ENCODE measurements at places on chromosomes 2 and 18. TPM values are rescaled to one million over a fixed set of nuclear protein-coding genes. Genes with fewer than 3 reads are reported as not detected.

CLEC4F gene
- 0.58 TPM for total RNA-seq

GRP gene
- 40.8 TPM for total RNA-seq

VIT gene
- 0.94 TPM for total RNA-seq

OLA1 gene
- 71.4 TPM for total RNA-seq

SRD5A2 gene
- 5.3 TPM for total RNA-seq

SKA1 gene
- total RNA-seq = 0.49 TPM

MYCN gene
- total RNA-seq = 0.49 TPM

EVX2 gene
- total RNA-seq = not detected

NPPC gene
- 0.94 TPM for total RNA-seq

ABCB11 gene
- total RNA-seq = 0.15 TPM

NDC80 gene
- 3.9 TPM for total RNA-seq

DNA sequence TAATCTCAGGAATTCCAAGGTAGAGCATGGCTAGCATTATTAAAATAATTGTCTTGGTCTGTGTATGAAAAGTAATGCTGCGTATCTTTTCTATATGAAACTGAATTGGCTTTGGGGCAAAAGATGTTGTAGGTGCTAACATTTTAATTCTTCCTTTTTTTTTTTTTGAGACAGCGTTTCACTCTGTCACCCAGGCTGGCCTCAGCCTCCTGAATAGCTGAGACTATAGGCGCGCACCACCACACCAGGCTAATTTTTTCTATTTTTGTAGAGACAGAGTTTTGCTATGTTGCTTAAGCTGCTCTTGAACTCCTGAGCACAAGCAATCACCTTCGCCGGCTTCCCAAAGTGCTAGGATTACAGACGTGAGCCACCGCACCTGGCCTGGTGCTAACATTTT lies 172.6 kb upstream of the STON1 start:
- no peaks in the 10 kb centered on the region for H3K27me3 ChIP-seq
- no peak overlapping the region for H3K4me3 ChIP-seq
- peaks cover 2% of the 10 kb centered on the region for H3K4me1 ChIP-seq
- no peak overlapping the region for H3K27ac ChIP-seq
- no peak for DNase-seq
- H3K36me3 ChIP-seq = no peaks in the 10 kb centered on the region

GRCh38 chr2:195819276-195819675 lies 162.2 kb downstream of the SLC39A10 start:
- no peaks in the 10 kb centered on the region for H3K27me3 ChIP-seq
- no peak overlapping the region for H3K4me3 ChIP-seq
- no peaks in the 10 kb centered on the region for H3K36me3 ChIP-seq
- no peak for DNase-seq

DNA sequence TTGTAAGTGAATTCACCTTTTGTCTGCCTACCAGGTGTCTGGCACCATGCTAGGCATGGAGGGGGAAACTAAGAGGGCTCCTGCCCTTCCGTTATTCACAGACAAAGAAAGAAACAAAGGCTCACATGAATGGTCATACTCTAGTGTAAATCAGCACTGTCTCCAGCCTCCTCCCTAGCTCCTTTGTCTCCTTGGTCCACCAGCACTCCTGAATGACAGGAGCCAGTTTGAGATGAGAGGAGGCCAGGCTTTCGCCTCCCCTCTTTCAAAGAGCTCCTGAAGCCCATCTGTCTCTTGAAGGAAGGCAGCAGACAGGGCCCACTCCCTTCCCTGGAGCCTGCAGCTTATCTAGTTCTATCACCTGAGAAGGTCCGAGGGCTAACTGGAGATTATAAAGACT lies 18.7 kb downstream of the SATB2 start:
- DNase-seq = no peak
- no peak overlapping the region for H3K4me3 ChIP-seq
- no peaks in the 10 kb centered on the region for H3K27me3 ChIP-seq
- H3K36me3 ChIP-seq = no peaks in the 10 kb centered on the region
- no peaks in the 10 kb centered on the region for H3K4me1 ChIP-seq
- H3K27ac ChIP-seq = no peak overlapping the region

- H3K27me3 ChIP-seq = no peaks in the 10 kb centered on the region
- no peak for DNase-seq
- no peaks in the 10 kb centered on the region for H3K36me3 ChIP-seq
Observed at GRCh38 chr2:187576906-187577305, 22.7 kb upstream of the TFPI start.

DNA sequence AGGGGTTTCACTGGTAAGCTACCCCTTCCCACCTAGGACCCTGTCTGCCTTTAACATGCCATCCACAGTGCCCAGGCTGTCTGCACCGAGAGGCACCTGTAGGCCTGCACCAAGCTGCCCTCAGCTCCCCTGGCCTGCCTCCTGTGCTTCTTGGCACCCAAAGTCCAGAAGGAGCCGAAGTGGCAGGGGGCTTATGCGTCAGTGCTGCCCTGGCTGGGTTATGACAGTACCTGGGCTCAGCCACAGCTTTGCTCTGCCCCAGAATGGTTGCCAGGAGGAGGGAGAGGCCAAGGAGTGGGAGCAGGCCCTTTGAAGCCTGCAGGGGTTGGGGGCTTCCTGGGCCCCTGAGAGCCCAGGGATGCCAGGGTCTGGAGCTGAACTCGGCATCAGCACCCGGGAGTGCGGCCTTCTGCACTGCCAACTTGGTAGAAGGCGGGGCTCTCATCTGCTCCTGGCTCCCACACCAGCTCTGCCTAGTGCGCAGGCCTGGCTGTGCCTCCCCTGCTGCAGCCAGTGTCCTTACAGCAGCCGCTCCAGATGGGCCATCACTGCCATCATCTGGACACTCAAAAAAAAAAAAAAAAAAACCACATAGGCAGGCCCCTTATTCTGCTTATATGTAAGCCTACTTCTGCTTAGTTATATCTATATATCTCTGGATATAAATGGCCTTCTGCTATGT lies 155.4 kb downstream of the THSD7B start:
- H3K36me3 ChIP-seq = no peaks in the 10 kb centered on the region
- no peak overlapping the region for H3K27ac ChIP-seq
- H3K4me1 ChIP-seq = no peaks in the 10 kb centered on the region
- no peaks in the 10 kb centered on the region for H3K27me3 ChIP-seq

DNA sequence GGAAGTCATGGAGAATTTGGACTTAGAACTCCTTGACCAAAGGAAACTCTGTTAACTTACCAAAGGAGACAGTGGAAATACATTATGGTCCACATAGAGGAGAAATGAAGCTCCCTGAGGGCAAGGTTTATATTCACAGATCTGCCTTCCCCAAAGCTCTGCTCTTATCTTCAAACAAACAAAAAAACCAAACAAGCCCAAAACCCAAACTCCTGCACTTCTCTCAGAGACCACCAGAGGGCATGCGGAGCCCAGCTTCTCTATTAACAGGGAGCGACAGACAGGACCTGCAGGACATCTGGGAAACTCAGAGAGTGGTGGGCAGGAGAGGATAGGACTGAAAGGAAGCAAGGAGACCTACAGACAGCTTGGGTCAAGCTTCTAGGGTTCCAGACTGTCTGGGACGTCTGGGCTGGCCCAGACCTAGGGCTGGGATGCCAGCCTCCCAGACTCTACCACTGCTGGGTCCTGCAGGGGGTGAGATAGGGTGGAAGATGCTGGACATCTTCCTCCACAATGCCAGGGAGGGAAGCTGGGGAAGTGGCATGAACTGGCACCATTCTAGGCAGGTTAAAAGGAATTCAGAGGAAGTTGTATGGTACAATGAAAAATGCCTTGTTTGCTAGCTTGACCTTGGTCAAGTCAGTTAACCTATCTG lies 4.0 kb upstream of the WNT10A start:
- no peak overlapping the region for H3K27ac ChIP-seq
- H3K4me3 ChIP-seq = no peak overlapping the region
- DNase-seq = peak; percentile 83
- peaks cover 67% of the 10 kb centered on the region for H3K27me3 ChIP-seq

GRCh38 chr2:137000811-137001210 lies 235.5 kb downstream of the THSD7B start:
- peak; percentile 8 for DNase-seq
- H3K27ac ChIP-seq = no peak overlapping the region
- no peaks in the 10 kb centered on the region for H3K36me3 ChIP-seq
- H3K4me1 ChIP-seq = no peaks in the 10 kb centered on the region

GRCh38 chr2:237616734-237617586 lies 10.4 kb upstream of the LRRFIP1 start:
- peak overlapping the region; percentile 87 for H3K27ac ChIP-seq
- H3K4me3 ChIP-seq = no peak overlapping the region

DNA sequence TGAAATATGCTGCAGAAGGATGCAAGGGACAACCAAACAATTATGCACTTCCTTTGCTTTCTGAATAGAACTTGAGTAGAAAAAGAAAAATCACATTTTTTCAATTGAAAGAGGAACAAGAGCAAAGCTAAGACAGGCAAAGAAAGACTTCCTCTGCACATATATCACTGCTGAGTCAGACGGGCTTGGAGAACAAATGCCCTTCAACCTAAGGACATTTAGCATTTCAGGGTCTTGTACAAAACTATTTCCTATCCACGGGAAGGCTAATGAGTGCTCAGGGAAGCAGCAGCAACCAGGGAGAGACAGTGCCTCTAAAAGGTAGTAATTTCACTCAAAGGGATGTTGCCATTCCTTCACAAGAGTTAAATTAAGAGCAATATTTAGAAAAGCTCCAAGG lies 570.0 kb upstream of the GCFC2 start:
- H3K4me3 ChIP-seq = no peak overlapping the region
- no peak overlapping the region for H3K27ac ChIP-seq
- H3K4me1 ChIP-seq = no peaks in the 10 kb centered on the region
- H3K27me3 ChIP-seq = no peaks in the 10 kb centered on the region

GRCh38 chr18:24014986-24015638 lies 558 bp downstream of the TTC39C start:
- no peaks in the 10 kb centered on the region for H3K4me1 ChIP-seq
- DNase-seq = peak; percentile 70
- H3K4me3 ChIP-seq = peak overlapping the region; percentile 75
- no peaks in the 10 kb centered on the region for H3K36me3 ChIP-seq
- peak overlapping the region; percentile 35 for H3K27ac ChIP-seq

DNA sequence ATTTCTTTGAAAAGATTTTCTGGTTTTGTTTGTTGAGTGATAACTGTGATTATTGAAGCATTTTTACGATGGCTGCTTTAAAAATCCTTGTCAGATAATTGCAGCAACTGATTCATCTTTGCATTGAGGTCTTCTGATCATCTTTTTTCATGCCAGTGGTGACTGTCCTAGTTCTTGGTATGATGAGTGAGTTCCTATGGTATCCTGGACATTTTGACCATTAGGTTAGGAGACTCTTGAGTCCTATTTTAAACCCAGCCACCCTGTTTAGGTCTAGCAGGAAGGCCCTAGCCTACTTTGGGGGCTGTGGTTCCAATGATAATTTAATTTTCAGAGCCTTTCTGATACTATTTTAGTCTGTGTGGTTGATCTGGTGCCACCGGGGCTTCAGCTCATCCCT lies 72.7 kb upstream of the REV1 start:
- no peaks in the 10 kb centered on the region for H3K4me1 ChIP-seq
- H3K36me3 ChIP-seq = peaks cover 6% of the 10 kb centered on the region
- H3K27ac ChIP-seq = no peak overlapping the region
- H3K4me3 ChIP-seq = no peak overlapping the region
- no peak for DNase-seq
- H3K27me3 ChIP-seq = no peaks in the 10 kb centered on the region

DNA sequence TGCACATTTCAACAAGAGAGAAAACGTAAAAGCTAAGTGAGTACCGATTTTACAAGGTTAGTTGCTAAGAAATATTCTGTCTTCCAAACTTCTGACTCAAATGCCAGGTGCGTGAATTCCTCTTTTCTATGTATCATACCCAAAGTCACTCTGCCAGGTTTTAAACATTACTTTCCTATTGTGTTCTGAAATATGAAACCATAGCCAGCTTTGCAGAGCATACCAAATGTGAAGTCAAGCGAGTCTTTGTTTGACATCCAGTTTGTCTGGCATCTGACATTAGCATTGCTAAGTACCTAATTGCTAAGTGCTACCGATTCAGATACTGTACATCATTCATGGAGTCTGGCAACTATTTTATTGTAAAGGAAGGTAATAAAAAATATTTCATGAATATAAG lies 321.9 kb upstream of the GALNT5 start:
- H3K4me3 ChIP-seq = no peak overlapping the region
- H3K27me3 ChIP-seq = no peaks in the 10 kb centered on the region
- no peaks in the 10 kb centered on the region for H3K36me3 ChIP-seq
- DNase-seq = peak; percentile 4

- no peaks in the 10 kb centered on the region for H3K36me3 ChIP-seq
- DNase-seq = no peak
- no peak overlapping the region for H3K4me3 ChIP-seq
- no peaks in the 10 kb centered on the region for H3K27me3 ChIP-seq
- no peak overlapping the region for H3K27ac ChIP-seq
Observed at GRCh38 chr2:217125014-217125413, 265.1 kb upstream of the TNP1 start.

DNA sequence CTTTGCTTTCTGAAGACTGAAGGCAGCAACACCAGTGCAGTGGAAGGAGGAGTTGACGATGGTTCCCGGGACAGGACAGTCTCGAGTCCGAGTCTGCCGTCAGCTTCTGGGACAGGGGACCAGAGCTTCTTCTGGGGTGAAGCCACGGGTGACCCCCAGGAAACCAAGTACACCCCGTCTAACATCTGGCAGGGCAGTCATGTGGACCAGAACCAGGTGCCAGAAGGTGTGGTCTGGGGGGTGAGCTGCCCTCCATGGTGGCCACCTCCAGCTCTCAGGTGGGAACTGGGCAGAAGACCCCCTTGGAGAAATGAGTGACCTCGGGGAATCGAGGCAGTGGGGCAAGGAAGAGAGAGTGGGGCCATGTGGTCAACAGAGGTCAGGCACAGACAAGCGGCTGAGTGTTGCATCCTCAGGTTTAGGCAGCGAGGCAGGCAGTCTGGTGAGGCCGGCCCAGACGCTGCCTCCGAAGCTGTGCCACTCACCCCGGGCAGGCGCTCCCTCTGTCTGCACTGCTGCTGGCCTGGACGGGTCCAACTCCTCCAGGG lies 204.3 kb downstream of the HDAC4 start:
- H3K4me3 ChIP-seq = no peak overlapping the region
- no peaks in the 10 kb centered on the region for H3K27me3 ChIP-seq
- no peak overlapping the region for H3K27ac ChIP-seq
- no peaks in the 10 kb centered on the region for H3K36me3 ChIP-seq

- H3K36me3 ChIP-seq = no peaks in the 10 kb centered on the region
- no peaks in the 10 kb centered on the region for H3K27me3 ChIP-seq
- no peak for DNase-seq
- H3K4me1 ChIP-seq = no peaks in the 10 kb centered on the region
Observed at GRCh38 chr2:158172719-158173118, 71.0 kb downstream of the UPP2 start.

- DNase-seq = peak; percentile 98
- no peaks in the 10 kb centered on the region for H3K27me3 ChIP-seq
- peaks cover 4% of the 10 kb centered on the region for H3K36me3 ChIP-seq
- peak overlapping the region; percentile 92 for H3K27ac ChIP-seq
- peak overlapping the region; percentile 18 for H3K4me3 ChIP-seq
- H3K4me1 ChIP-seq = peaks cover 42% of the 10 kb centered on the region
Observed at GRCh38 chr2:43221763-43222474, 4.5 kb downstream of the ZFP36L2 start.

GRCh38 chr2:74895001-74895400 lies 61.1 kb downstream of the HK2 start:
- H3K4me1 ChIP-seq = no peaks in the 10 kb centered on the region
- H3K27me3 ChIP-seq = no peaks in the 10 kb centered on the region
- DNase-seq = no peak
- H3K36me3 ChIP-seq = no peaks in the 10 kb centered on the region

- H3K4me1 ChIP-seq = no peaks in the 10 kb centered on the region
- no peaks in the 10 kb centered on the region for H3K27me3 ChIP-seq
- H3K4me3 ChIP-seq = no peak overlapping the region
- no peak for DNase-seq
Observed at GRCh38 chr2:187313831-187314230, 134.2 kb downstream of the CALCRL start.

GRCh38 chr2:28164280-28164801 lies 228.3 kb upstream of the FOSL2 start:
- DNase-seq = peak; percentile 88
- no peaks in the 10 kb centered on the region for H3K27me3 ChIP-seq
- no peaks in the 10 kb centered on the region for H3K36me3 ChIP-seq
- peak overlapping the region; percentile 74 for H3K27ac ChIP-seq
